ENCODE measurements at places on chromosomes 2 and 18. TPM values are rescaled to one million over a fixed set of nuclear protein-coding genes. Genes with fewer than 3 reads are reported as not detected.

B3GNT7 gene
- total RNA-seq, result 42.2 TPM

POU3F3 gene
- not detected for total RNA-seq

GALM gene
- total RNA-seq, result 10.0 TPM

ANKRD29 gene
- 2.1 TPM for total RNA-seq

BOLL gene
- total RNA-seq, result not detected

ZC3H6 gene
- total RNA-seq, result 3.5 TPM

OSBPL1A gene
- 32.0 TPM for total RNA-seq

GDF7 gene
- total RNA-seq, result 0.04 TPM

BCS1L gene
- 39.1 TPM for total RNA-seq

TWSG1 gene
- 27.4 TPM for total RNA-seq

TUBA3E gene
- total RNA-seq, result 0.13 TPM

SPHKAP gene
- total RNA-seq, result not detected

GPAT2 gene
- total RNA-seq, result not detected
